ENCODE measurements at places on chromosomes 7 and 10. TPM values are rescaled to one million over a fixed set of nuclear protein-coding genes. Genes with fewer than 3 reads are reported as not detected.
A peak's percentile ranks its signal among the peaks of the same experiment; 100 is the strongest.

The CPA4 gene
- not detected for total RNA-seq

DNA sequence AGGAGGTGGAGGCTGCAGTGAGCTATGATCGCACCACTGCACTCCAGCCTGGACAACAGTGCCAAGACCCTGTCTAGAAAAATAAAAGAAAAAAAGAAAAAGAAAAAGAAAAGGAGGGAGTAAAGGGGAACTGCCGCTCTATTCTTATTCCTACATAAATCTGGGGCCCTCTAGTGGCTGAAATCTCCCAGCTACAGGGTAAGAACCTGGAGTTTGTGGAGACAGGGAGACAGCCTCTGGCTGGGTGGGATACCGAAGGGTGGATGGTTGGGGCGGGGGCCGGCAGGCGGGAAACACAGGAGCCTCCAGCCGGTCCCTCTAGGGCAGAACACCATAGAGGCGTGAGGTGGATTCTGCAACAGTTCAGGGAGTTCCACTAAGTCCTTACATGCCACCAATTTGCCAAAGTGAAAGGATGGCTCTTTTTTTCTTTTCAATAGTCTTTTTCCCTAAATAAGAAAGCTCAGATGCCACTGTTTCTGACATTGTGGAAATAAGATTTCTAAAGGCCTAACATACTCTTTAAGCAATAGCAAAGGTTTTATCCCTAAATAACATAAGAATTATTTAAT, 117.3 kb downstream of the SVIL start:
- no peak overlapping the region for H3K27ac ChIP-seq
- H3K36me3 ChIP-seq = peaks cover 13% of the 10 kb centered on the region
- peak; percentile 22 for DNase-seq
- no peaks in the 10 kb centered on the region for H3K4me1 ChIP-seq
- H3K27me3 ChIP-seq = no peaks in the 10 kb centered on the region

DNA sequence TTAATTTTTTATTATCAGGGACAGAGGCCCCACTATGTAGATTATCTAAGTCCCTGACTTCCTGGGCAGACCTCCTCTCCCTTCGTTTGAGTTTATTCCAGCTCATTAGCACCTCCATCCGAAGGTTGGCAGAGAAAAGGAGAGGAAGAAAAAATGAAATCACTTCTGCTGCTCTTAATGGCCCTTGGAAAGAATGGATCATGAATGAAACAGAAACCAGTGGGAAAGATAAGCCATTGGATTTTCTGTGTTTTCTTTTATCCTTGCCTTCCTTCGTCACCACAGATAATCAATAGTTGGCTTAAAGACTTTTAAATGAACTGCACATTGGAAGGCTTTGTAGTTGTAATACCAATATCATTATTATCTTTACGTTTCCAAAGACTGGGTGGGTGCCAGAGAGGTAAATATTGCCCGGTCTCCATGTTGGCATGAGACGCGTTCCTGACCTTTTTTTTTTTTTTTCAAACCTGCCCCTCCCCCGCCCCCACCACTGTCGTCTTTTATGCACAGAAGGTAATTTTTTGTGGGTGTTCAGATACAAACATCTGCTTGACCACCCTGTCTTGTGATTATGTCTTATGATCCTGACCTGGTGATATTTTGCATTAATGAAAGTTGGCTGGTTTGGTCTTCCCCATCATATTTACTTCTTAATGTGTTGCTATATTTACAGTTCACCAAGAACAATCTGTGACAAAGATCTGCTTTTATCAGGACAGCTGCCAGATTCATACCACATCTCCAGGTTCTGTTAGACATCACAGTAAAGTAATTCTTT, 116.8 kb downstream of the ARID5B start:
- H3K27ac ChIP-seq = no peak overlapping the region
- H3K27me3 ChIP-seq = no peaks in the 10 kb centered on the region
- peaks cover 18% of the 10 kb centered on the region for H3K4me1 ChIP-seq
- H3K4me3 ChIP-seq = no peak overlapping the region
- no peak for DNase-seq

DNA sequence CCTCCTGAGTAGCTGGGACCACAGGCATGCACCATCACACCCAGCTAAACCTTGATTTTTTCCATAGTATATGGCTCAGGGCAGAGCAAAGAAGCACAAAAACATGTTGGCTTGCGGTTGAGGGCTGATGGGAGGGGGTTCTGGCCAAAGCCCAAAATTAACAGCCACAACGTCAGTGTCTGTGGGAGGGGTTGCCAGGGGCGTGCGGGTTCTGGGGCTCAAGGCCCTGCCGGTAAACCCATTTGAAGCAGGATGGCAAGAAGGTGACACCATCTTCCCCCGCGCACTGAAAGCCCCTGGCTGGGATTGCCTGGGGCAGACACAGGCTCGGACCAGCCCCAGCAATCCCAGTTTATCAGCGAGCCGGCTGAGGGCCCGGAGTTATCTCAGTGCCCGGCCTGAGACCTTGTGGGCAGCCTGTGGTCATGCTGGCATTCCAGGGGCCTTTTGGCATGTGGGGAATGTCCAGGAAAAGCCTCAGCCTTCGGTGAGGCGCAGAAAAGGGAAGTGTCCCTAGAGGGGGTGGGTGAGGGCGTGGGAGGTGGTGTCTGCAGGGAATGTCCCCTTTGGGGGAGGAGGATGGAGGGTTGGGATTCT, 167.7 kb upstream of the TNRC18 start:
- no peak overlapping the region for H3K4me3 ChIP-seq
- peak; percentile 35 for DNase-seq
- H3K4me1 ChIP-seq = peaks cover 26% of the 10 kb centered on the region
- H3K27ac ChIP-seq = peak overlapping the region; percentile 31
- H3K27me3 ChIP-seq = no peaks in the 10 kb centered on the region

DNA sequence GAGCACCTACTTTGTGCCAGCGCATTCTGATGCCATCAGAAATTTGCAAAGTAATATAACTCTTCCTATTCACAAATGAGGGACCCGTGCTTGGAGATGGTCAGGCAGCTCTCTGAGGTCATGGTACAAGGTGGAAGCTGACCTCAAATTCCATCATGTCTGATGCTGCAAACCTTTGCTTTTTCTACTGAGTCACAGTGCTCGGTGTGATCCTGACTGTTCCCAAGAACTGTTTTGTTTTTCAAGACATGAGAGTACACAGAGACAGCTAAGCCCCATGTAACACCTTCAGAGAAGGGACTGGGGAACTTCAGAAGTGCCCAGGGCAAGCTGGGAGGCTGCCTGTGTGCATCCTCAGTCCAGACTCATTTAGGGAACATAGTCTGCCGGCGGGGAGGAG, 111.3 kb downstream of the FRMD4A start:
- H3K36me3 ChIP-seq = no peaks in the 10 kb centered on the region
- no peak overlapping the region for H3K4me3 ChIP-seq
- H3K27me3 ChIP-seq = peaks cover 2% of the 10 kb centered on the region
- H3K4me1 ChIP-seq = no peaks in the 10 kb centered on the region

DNA sequence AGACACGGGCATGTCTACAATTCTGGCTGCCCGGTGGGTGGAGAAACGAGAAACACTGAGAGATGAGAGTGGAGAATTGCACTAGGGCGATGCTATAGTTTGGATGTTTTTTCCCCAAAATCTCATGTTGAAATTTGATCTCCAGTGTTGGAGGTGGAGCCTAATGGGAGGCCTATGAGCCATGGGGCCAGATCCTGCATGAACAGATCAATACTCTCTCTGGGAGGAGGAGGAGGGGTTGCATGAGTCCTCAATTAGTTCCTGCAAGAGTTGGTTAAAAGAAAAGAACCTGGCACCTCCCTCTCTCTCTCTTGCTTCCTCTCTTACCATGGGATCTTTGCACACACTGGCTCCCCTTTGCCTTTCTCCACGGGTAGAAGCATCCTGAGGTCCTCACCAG, 299.1 kb downstream of the CALN1 start:
- no peaks in the 10 kb centered on the region for H3K27me3 ChIP-seq
- H3K27ac ChIP-seq = no peak overlapping the region
- H3K4me3 ChIP-seq = no peak overlapping the region
- no peak for DNase-seq

GRCh38 chr10:47060993-47061500, 149.8 kb downstream of the PTPN20 start:
- H3K27me3 ChIP-seq = no peaks in the 10 kb centered on the region
- H3K27ac ChIP-seq = no peak overlapping the region
